Activated gamma-delta T cell (primary cell): ENCODE measurements at places on chromosomes 1 and 21.

- peak; percentile 24 for DNase-seq
These were observed 38.2 kb downstream of the MATN1 start for GRCh38 chr1:30684881-30685795.

- no peak for DNase-seq
These were observed 94.3 kb downstream of the VAV3 start for GRCh38 chr1:107870696-107871095.

DNA sequence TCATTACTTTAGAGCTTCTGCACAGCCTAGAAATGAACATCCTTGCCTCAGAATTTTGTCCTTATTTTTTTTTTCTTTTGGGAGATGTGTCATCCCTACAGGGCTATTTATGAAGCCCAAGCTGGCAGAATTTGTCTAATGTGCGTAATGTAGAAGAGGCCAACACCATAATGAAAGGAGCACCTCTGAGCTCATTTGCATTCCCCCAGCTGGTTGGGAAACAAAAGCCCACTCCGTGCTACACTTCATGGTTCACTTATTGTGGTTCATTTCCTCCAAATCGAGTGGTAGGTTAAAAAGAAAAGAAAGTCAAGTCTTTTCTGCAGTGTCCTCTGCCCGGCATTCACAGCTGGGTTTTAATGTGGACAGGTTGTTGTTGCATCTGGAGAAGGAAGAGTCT lies 73.5 kb downstream of the KAZN start:
- DNase-seq, result no peak

DNA sequence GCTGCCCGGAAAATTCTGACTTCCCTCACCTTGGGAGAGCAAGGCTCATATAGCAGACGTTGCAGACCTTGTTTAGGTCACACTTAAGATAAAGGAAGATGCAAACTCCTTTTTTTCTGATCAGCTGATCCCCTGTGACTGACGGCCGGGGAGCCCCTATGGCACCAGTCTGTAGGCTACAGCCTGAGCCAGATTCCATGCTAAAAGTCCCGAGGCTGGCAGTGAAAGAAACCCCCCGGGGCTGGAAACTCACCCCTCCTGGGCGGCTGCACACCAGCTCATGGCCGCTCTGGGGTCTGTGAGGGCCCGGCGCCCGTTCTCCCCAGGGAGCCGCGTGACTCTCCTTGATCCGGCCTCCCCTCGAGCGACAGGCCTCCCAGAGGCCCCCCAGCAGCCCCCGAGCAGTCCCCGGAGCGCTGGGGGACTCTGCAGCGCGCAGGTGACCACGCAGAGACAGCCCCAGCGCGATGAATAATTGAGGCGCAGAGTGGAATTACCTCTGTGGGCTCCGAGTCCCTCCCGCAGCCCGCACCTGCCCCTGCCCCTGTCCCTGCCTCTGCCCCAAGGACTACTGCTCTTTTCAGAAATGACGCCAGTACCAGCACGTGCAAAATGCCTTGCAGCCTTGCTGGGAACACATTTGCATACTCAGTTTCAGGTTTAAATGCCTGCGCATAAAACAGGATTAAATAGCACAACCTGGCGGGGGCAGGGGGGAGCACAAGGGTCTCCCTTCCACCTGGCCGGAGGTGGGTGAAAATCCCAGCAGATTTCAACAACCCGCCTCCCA lies 62.6 kb upstream of the CLDN14 start:
- no peak for DNase-seq

- DNase-seq, result peak; percentile 70
These were observed at the start of gene DNM3 for GRCh38 chr1:171841050-171841910. DNM3 (plus strand) TSS chr1:171841498; CDS start chr1:171841657, 159 bp downstream.

- no peak for DNase-seq
These were observed 574.2 kb upstream of the ADGRL2 start for GRCh38 chr1:81226603-81226928.

DNA sequence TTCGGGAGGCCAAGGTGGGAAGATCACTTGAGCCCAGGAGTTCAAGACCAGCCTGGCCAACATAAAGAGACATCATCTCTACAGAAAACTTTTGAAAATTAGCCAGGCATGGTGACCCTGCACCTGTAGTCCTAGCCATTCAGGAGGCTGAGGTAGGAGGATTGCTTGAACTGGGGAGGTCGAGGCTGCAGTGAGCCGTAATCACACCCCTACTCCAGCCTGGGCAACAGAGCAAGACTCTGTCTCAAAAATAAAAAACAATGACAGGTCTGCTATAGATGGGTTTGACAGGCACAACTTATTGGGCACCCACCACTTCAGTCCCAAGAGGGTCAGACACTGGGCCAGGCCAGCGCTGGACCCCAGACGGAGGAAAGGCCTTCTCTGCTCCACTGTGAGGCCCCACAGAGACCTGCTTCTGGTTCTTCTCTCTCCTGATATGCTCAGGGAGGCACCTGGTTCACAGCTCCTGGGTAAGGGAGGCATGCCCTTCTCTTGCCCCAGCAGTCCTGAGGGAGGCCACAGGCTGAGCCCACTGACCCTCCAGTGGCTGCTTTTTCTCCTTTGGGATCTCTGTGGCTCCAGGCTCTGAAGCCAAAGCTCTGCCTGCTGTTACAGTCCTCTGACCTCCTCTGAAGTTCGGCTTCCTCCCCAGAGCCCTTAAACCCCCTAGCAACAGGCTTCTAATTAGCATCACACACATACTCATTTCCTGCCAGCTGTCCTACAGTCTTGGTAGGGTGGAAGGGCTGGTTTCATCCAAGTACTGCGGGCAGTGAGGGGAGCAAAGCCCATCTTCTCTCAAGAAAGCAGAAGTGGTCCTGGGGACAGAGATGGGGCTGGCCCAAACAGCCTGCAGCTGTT lies 14.4 kb downstream of the S100A16 start:
- no peak for DNase-seq

DNA sequence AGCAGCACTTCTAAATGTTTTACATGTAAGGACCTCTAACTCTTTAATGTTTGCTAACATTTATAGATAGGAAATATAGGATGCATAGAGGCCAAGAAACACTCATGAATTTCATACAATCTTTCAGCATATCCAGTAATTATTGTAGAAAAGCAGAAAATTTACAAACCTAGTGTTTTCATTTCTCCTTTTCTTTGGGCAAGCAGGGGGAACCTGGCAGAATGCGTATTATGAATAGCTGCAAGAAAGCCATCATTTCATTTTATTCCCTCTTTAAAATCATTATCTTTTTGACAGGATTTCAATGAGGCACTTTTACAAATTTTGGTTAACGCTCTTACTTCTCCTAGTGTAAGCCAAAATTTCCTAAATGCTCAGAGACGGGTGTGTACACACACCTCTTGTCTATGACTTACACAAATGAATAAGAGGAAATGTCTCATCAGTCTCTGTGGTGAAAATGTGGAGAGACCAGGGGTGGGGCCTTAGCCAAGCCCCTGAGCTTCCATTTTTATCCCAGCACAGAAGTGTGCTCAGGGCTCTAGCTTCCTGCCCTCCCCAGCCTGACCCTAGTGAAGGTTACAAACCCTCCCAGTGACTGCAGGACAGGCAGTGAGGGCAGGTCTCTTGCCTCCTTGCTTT lies 91.6 kb downstream of the LRRC8C start:
- no peak for DNase-seq

GRCh38 chr1:185338719-185339622 lies 21.9 kb upstream of the IVNS1ABP start:
- DNase-seq, result no peak
